ENCODE measurements at places on chromosomes 12 and 14. TPM values are rescaled to one million over a fixed set of nuclear protein-coding genes. Genes with fewer than 3 reads are reported as not detected.

DNA sequence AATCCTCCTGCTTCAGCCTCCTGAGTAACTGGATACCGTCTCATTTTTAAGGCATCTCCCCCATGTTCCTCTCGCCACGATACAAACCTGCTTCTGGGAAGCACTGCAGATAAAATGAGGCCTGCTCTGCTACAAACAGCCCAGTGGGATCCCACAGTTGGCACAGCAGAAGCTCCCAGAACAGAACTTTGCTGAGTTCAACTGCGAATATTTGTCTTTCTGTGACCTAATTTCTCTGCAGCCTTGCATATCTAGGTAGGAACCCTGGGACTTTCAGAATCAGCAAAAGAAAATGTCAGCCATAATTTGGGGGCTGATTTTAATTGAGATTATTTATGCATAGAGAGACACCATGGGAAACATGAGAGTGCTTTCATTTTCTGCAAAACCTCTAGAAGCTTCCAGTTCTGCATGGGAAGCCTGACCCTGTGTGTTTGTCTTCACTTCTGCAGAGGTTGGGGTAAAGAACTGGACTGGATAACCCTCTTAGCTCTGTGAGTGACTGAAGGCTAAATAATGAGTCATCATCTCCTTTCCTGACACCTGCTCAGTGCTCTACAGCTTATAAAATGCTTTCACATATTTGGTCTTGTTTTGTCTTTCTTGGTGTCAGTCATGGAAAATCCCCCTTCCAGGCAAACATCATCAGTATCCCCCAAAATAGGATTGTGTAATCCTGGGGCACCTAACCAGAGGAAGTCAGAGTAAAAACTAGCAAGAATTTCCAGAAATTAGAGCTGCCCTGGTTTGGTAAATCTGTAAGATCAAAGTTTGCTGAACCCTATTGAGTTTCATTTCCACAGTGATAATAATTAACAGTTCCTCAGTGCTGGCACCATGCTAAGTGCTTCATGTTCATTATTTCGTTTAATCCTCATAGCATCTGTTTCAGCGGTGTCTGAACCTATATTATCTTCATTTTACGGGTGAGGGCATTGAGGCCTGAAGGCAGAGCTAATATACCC lies 185.8 kb downstream of the SLC15A4 start:
- no peak for DNase-seq

- peak; percentile 24 for DNase-seq
Measured at GRCh38 chr12:96846293-96846692, 60.8 kb upstream of the NEDD1 start.

The RAP1B gene
- 153 TPM for polyA plus RNA-seq

The CLSTN3 gene
- polyA plus RNA-seq, result 103 TPM

The GALC gene
- 39.0 TPM for polyA plus RNA-seq

The AQP6 gene
- 19.7 TPM for polyA plus RNA-seq

DNA sequence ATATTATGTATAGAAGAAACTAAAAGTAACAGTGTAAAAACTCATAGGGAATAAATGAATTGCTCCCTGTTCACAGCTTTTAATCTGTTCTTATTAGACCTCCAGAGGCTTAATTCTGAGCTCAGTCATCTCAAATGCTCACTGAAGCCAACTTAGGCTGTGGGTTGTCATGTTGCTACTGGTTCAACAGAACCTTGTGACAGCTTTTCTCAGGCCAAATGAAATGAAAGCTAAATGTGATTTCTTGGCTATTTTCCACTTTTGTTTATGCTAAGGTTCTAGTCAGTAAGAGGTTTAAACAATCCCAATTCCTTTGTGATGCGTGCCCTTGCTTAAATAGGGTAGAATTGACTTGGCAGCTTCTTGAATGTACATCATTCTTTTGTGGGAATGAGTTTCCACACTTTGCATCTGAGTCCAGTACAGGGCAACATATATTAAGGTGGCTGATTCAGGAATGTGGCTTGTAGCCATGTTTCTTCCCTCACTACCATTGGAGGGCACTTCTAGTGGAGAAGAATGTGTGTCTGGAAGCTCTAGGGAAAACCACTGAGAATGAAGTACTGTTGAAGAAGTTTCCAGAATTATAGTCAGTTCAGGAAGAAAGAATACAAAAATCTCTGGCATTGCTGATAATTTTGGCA lies 156.4 kb downstream of the NEDD1 start:
- no peak for DNase-seq

The ACOT6 gene
- 0.20 TPM for polyA plus RNA-seq

The TAS2R50 gene
- polyA plus RNA-seq, result not detected

The KRT83 gene
- polyA plus RNA-seq, result not detected

DNA sequence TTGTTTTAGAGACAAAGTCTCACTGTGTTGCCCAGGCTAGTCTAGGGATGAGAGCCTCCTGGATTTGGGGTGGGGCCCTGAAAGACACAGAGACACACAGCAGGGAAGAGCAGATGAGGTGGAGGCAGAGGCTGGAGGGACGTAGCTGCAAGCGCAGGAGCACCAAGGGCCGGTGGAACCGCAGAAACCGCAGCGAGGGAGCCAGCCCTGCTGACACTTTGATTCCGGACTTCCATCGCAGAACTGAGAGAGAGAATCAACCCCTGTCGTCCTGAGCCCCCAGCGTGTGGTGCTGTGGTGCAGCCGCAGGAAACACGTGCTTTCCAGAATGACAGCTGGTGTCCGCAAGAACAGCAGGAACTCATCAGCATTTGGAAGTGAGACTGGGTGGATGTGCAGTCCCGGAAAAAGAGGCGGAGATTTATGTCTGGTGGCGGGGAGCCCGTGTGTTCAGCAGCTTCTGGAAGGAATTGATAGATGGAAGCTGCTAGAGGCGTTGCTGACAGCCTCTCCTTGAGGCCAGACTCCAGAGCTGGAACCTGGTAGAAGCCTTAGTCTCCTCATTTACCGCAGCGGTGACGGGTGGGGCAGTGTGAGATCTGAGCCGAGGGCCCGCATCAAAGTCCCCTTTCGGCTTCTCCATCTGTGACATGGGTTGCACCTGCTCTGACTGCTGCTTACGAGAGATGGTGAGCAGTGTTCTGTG lies 21.9 kb upstream of the KLC1 start:
- DNase-seq, result peak; percentile 90

The NKX2-1 gene
- not detected for polyA plus RNA-seq

The MYO1H gene
- polyA plus RNA-seq, result 2.7 TPM

- no peak for DNase-seq
Measured at GRCh38 chr14:67820428-67820971, 921 bp downstream of the RAD51B start.

The CSRNP2 gene
- 44.9 TPM for polyA plus RNA-seq

GRCh38 chr12:108694812-108695278 lies 36.5 kb downstream of the CORO1C start:
- DNase-seq, result no peak

DNA sequence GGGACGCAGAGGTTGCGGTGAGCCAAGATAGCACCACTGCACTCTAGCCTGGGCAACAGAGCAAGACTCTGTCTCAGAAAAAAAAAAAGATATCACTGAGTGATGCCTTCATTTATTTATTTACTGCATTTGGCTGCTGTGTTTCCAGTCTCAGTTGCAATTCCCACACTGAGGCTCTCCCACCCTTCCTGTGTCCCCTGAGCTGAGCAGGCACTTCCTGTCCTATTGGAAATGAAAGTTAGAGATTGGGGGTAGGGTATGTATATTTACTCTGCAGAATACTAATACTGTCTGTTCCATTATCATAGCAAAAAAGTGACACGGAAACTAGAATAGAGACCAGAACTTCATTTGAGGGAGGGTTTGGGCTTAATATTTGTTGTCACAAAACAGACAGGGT lies 1.6 kb upstream of the RBMS2 start:
- DNase-seq, result no peak

DNA sequence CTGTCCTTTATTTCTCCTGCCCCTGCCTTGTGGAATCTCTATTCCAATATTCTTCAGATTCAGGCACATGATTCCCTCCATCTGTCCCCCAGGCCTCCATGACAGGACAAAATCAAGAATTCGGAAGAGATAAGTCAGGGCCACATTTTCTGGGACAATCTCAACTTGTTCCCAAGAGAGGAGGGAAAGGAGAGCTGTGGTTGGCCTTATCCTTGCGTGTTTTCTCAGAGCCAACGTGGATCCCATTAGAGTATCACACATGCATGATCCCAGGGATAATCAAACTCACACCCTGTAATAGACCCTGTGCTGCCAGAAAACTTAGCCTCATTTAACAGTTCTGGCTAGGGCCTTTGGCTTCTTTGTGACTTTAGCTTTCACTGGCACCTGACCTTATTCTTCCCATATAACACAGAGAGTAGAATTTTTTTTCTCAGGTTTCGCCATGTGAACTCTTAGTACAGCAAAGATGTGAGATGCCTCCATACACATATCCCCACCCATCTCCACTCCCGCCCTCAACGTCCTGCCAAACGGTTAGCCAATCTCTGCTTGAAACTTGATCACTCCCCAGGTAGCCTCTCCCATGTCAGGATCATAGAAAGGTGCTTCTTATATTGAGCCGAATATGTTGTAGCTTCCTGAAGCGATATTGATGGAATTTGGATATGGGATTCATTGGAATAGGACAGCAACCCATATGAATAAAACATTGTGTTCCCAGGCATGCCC lies 6.7 kb upstream of the KRT1 start:
- DNase-seq, result no peak

- no peak for DNase-seq
Measured at GRCh38 chr14:85921241-85921640, 391.3 kb downstream of the FLRT2 start.

GRCh38 chr12:41507286-41507685 lies 319.2 kb downstream of the PDZRN4 start:
- no peak for DNase-seq

DNA sequence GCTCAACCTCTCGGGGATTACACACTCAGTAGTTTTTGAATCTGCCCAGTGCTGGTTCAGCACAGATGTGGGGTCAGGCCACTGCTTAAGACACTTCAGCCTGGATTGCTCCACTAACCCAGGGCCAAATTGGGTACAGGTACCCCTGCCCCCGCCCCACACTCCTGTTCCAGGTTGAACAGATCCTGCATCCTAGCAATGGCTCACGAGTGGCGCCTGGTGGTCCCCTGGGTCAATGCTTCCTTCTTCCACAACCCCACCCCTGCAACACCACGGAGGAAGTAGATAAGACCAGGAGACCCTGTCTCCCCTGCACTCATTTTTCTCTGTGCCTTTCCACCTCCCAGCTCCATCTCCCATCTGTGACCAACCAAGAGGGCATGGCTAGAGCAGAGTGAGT lies 108.4 kb downstream of the ESRRB start:
- DNase-seq, result no peak

The ASIC1 gene
- polyA plus RNA-seq, result 3.3 TPM

- no peak for DNase-seq
Measured at GRCh38 chr14:61973981-61974380, 211.8 kb downstream of the SNAPC1 start.

The EXD2 gene
- 32.6 TPM for polyA plus RNA-seq

The SERPINA5 gene
- 9.1 TPM for polyA plus RNA-seq

The PIWIL1 gene
- 0.22 TPM for polyA plus RNA-seq

GRCh38 chr14:20400965-20401593 lies 12.2 kb downstream of the TEP1 start:
- DNase-seq, result no peak

- DNase-seq, result no peak
Measured at GRCh38 chr12:16228067-16228466, 49.4 kb downstream of the SLC15A5 start.

- DNase-seq, result no peak
Measured at GRCh38 chr14:28931999-28932398, 165.4 kb downstream of the FOXG1 start.

GRCh38 chr14:24378981-24379906 lies 11.3 kb downstream of the NFATC4 start:
- no peak for DNase-seq

DNA sequence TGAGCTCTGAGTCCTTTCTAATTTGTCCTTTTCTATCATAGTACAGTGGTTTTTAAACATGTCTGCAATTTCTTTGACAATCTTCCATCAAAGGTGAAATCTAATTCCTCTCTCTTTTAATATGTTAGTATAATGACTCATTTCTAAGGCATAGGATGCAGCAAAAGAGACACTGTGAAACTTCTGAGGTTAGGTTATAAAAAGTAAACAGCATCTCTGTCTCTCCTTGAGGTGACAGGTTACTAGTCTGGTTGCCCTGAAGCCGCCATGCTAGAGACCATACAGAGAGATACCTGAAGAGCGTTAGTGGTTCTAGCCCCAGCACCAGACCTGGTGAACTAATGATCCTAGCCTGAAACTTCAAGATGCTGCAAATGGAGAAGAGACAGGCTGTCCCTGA lies 114.3 kb downstream of the PPM1A start:
- no peak for DNase-seq

DNA sequence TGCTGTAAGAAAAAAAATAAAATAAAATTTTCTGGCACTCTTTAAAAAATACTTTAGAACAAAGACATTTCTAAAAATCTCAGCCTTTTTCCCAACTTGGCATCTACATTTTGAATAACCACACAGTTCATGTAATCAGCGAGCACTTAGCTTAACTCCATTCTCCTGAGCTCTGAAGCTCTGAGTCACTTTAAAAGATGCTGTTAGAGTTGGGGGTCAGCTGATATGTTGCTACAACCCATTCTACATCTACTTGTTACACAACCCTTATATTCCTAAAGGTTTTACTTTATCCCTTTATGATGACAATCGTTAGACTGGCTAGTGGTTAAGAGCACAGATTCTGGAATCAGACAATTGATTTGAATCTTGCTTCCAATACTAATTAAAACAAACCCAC lies 48.3 kb downstream of the SLC41A2 start:
- DNase-seq, result no peak

Measured in left renal cortex interstitium (tissue), 4 donors.